ENCODE measurements at places on chromosomes 2 and 18.

- DNase-seq: no peak
Measured at GRCh38 chr2:83686863-83687262, 772.2 kb downstream of the SUCLG1 start.

DNA sequence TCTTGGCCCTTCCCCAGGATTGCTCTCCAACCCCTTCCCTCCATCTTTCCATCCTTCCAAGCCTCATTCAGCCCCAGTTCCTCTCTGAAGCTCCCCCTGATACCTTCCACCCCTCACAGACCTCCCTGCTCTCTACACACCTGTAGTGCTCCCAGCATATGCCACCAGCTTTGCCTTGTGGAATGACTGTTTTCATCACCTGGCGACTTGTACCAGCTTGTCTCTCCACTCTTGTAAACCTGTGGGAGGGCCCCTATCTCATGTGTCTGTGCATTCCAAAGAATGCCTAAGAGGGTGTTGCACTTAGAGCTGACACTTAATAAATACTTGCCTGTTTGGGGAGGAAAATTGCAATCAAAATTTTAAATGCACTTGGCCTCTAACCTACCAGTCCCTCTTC lies 198.7 kb downstream of the BCL11A start:
- DNase-seq: no peak

DNA sequence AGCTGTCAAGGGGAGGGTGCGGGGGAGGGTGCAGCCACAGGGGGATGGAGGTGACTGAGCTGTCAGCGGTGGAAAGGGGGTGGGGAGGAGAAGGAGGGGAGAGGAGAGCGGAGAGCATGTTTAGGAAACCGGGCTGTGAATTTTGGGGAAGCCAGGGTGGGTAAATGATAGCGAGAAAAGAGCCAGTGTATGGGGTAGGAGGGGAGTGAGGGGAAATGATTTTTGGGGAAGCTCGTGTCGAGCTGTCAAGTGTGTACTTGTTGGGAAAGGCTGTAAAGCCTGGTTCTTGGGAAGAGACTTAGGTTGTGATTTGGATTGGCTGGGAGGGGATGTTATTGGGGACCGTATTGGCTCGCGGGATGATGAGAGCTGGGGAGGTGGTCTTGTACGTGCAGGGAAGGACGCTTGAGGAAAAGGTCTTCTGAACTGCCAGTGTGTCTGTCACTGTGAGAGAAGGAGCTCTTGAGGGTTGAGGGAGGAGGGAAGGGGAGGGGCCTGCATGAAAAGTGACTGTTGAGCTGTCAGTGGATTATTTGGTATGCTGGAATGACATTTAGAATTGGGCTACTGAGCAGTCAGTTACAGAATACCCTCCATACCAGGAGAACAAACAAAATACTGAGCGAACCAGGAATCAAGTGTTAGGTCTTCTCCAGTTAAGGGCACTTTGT lies 1.0 kb downstream of the UBR3 start:
- no peak for DNase-seq

GRCh38 chr2:104051766-104052165 lies 802.1 kb upstream of the POU3F3 start:
- DNase-seq: no peak

GRCh38 chr2:167942366-167943081 lies 304.9 kb downstream of the STK39 start:
- no peak for DNase-seq

- DNase-seq: no peak
Measured at GRCh38 chr18:6743999-6744398, 14.5 kb downstream of the ARHGAP28 start.

GRCh38 chr2:154343282-154343681 lies 355.2 kb upstream of the KCNJ3 start:
- DNase-seq: no peak

- DNase-seq: no peak
Measured at GRCh38 chr2:124999906-125000305, 974.8 kb downstream of the CNTNAP5 start.

DNA sequence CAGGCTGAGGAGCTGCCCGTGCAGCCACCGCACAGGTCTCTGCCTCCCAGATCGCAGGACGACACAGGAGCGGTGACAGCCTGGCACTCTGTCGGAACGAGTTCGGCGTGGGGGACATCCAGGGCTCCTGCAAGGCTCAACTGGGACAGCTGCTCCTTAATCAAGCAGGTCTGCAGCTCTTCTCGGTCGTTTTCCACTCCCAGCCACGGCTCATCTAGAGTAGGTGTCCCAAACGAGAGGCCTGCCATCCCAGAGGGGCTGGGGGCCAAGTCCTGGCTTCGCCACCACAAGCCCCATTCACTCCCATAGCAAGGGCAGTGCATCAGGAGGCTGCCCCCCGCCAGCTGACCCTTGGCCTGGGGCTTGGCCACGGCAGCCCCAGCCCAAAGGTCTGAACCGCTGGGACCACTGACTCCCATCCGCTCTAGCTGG lies 22.5 kb downstream of the PASK start:
- DNase-seq: no peak

- no peak for DNase-seq
Measured at GRCh38 chr2:2825516-2826208, 494.6 kb upstream of the MYT1L start.

GRCh38 chr2:73253901-73254300 lies 19.8 kb downstream of the CCT7 start:
- DNase-seq: no peak
